ENCODE measurements at places on chromosomes 3 and 15. TPM values are rescaled to one million over a fixed set of nuclear protein-coding genes. Genes with fewer than 3 reads are reported as not detected.

GRCh38 chr3:183774631-183775030 lies 50.7 kb downstream of the MAP6D1 start:
- no peak for DNase-seq

The TERC gene
- total RNA-seq: 23.0 TPM

- DNase-seq: no peak
Observed at GRCh38 chr3:127529346-127530188, 61.0 kb downstream of the TPRA1 start.

The CCDC33 gene
- total RNA-seq: not detected

GRCh38 chr3:102224171-102224570 lies 210.6 kb upstream of the ZPLD1 start:
- DNase-seq: no peak

- no peak for DNase-seq
Observed at GRCh38 chr15:96047255-96047931, 283.1 kb upstream of the NR2F2 start.

- no peak for DNase-seq
Observed at GRCh38 chr3:65112751-65113300, 425.0 kb upstream of the ADAMTS9 start.

DNA sequence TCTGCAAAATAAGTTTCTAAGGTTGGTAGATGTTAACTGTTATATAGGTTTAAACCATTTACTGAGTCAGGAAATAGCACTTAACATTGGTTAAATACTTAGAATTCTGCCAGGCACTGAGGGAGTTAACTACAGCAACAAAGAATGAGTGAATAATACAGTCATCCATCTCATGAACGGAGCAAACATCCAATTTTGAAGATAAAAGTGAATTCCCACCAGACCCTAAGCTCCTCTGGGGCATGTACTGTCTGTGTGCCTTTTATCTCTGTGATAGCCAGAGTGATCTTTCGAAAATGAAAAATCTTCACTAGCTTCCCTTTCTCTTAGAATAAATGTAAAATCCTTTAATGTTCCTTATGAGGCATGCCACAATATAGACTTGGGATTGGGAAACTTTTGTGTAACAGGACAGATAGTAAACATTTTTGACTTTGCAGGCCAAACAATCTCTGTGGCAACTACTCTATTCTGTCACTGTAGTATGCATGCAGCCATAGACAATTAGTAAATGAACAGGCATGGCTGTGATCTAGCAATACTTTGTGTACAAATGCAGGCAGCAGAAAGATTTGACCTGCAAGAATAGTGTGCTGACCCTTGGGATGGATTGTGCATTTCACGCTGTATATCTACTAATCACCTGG lies 294.5 kb upstream of the LMCD1 start:
- no peak for DNase-seq

The KBTBD8 gene
- 14.7 TPM for total RNA-seq

- DNase-seq: no peak
Observed at GRCh38 chr3:139267300-139268246, 76.2 kb upstream of the MRPS22 start.

DNA sequence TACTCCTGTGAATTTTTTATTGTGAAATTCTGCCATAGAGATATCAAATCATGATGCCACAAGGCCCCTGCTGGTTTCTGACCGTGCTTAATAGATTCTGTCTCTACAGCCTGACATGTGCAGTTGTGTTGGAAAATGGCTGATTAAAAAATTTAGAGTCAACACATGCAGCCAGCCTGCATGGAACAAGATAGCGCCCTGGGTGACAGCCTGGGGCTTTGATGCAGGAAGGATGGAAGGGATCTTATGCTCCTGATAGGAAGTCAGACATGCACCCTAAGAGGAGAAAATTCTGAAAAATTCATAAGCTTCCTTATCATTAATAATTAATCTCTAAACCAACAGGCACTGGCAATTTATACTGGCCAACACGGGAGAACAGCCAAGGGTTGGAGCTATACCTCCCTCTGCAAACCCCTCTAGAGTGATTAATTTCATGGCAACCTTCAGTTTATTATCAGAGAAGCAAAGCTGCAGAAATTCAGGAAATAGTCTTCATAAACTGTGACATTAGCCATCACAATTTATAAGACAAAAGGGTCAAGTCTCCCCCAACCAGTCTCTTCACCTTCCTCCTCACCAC lies 198.4 kb downstream of the CADPS start:
- DNase-seq: no peak

GRCh38 chr3:176969506-176969905 lies 227.8 kb downstream of the TBL1XR1 start:
- DNase-seq: no peak

DNA sequence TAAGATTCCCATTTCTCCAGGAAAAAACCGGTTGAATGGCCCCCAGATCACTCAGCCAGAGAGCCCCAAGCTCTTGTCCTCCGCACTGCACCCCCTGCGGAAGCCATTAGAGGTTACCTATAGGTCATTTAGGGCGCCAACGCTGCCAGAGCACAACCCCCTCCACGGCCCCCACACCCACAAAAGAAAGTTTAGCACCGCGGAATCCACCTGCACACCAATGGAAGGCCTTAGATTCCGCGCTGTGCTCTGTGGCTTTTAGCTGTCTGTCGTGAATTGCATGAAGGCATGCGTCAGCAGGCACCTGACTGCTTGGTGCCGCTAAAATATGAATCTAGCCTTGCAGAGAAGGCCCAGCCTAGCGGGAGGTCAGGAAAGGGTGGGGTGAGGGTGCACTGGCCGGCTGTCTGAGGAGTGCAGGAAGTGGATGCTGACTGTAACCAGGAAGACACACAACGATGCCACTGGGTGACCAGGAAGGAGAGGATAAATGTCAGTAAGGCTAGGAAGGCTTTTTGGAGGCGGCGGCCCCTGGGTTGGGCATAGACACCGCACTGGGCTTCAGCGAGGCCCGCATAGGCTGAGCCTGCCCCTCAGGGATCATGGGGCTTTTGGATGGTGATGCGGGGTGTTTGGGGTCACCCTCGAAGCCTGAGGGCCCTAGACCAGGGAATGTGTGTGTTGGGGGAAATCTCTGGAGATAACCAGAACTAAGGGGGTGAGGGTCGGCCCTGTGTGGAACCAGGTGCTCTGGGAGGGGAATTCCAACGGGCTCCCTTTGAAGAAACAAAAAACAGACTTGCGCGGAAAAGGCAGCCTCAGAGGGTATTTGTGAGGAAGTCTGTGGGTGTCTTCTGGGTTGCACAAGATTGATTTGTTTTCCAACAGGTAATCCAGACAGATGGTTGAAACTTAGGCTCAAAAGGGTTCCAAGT lies 976 bp upstream of the NUP210 start:
- DNase-seq: peak; percentile 81
